ENCODE measurements at places on chromosomes 11 and 22. TPM values are rescaled to one million over a fixed set of nuclear protein-coding genes. Genes with fewer than 3 reads are reported as not detected.

DNA sequence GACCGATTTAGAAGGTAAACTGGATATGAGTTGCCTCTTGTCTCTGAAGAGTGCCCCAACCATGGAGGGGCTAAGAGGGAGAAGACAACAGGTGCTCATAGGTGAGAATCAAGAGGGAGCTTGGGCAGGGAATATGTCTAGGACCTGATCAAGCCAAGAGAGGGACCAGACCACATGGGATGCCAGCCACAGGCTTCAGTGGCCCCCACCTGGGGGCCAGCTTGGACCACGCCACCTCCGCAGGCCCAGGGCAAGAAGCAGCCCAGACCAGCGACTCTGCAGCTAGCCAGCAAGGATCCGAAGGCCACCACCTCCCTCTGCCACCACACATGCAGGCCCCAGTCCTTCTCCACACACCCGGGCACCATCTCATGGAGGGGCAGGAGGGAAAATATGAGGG, 92.5 kb upstream of the LDLRAD3 start:
- DNase-seq, result no peak

GRCh38 chr11:40388097-40388818, 1071.2 kb downstream of the LRRC4C start:
- DNase-seq, result no peak

OR56A1 gene
- total RNA-seq, result not detected

SYT7 gene
- total RNA-seq, result 5.4 TPM

GRAP2 gene
- 10.1 TPM for total RNA-seq

KCNQ1 gene
- 1.7 TPM for total RNA-seq

- no peak for DNase-seq
These were observed 10.0 kb upstream of the CASTOR1 start for GRCh38 chr22:30299322-30299721.

DNA sequence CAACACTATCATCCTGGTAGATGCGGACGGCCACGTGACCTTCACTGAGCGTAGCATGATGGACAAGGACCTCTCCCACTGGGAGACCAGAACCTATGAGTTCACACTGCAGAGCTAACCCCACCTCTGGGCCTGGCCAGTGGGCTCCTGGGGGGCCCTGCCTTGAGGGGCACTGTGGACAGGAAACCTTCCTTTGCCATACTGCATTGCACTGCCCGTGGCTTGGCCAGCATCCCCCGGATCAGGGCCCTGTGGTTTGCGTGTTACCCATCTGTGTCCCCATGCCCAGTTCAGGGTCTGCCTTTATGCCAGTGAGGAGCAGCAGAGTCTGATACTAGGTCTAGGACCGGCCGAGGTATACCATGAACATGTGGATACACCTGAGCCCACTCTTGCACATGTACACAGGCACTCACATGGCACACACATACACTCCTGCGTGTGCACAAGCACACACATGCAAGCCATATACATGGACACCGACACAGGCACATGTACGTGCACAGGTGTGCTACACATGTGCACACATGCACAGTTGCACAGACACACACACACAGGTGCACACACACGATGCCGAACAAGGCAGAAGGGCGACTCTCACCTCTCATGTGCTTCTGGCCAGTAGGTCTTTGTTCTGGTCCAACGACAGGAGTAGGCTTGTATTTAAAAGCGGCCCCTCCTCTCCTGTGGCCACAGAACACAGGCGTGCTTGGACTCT, 15.3 kb upstream of the DGCR8 start:
- no peak for DNase-seq

DNA sequence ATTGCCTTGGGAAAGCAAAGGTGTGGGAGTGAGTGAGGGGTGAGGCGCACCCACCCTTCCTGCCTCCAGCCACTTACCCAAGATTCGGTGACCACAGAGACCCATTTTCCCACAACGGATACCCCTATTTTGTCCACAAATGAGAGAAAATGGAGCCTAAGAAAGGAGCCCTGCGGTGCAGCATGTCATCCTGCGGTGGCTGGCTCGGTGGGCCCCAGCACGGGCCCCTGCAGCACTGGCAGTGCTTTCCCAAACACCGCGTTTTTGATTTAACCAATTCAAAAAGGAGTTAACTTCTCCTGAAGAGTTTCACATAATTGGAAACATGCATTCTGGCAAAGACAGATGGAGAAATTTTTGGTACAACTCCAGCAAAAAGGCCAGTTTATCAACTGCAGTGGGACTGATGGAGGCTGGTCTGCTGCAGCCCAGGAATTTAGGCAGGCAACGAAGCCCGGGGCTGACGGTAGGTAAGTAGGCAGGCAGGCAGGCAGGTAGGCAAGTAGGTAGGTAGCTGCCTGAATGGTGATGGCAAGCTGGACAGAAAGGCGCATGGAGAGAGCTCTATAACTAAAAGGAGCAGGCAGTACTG, 84.2 kb downstream of the FDX1 start:
- no peak for DNase-seq

OR51B5 gene
- total RNA-seq, result not detected

GRCh38 chr11:110148775-110149744, 55.9 kb downstream of the ZC3H12C start:
- no peak for DNase-seq

DNA sequence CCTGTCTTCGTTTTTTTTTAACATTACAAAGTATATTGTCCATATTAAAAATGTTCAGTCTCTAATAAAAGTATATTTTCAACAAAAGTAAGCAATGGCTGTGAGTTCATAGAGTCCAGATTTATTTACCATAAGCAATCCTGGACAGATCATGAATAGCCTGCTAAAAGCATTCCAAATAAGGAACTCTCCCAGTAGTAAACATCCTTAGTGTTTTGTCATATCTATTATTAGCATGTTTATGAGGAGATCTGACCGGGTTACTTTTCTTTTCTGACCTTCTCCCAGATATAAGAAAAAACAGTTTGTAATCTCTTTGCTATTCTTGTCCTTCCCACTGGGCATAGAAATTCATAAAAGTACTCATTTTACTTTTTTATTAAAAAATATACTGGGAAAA, 403.9 kb upstream of the ANO3 start:
- DNase-seq, result no peak

DNA sequence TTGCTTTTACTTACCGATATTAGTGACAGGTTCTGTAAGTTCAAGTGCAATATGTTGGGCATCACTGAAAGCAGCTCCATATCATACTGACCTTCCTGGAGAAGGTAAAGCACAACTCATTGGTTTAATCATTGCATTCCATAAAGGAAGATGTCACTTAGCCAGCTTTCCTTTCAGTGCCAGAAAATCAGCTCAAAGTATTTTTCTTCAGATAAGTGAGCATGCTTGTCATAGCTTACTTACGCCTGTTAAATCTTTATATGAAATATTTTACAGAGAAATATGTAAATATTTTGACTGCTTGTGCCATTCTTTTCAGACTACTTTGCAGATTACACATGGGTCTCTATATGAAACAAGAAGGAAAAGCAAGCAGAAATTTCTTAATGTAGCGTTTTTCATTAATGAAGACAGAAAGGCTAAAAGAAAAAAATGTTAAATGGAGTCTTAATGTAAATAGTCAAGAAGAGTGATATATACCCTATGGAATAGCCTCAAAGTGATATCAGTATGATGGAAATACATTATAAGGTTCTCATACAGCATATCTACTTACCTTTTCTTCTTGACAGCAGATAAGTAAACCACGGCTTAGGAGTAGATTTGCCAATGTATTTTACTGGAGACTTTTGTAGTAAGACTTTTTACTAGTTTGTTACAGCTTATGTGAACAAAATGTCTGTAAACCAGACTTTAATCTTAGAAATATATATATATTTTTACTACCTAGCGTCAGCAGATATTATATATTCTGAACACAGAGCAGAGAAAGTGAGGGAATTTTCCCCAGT, 649.7 kb downstream of the METTL15 start:
- no peak for DNase-seq

GRCh38 chr11:32494629-32495028, 59.3 kb upstream of the WT1 start:
- no peak for DNase-seq

CASP5 gene
- not detected for total RNA-seq

OOSP4A gene
- total RNA-seq, result not detected

DNA sequence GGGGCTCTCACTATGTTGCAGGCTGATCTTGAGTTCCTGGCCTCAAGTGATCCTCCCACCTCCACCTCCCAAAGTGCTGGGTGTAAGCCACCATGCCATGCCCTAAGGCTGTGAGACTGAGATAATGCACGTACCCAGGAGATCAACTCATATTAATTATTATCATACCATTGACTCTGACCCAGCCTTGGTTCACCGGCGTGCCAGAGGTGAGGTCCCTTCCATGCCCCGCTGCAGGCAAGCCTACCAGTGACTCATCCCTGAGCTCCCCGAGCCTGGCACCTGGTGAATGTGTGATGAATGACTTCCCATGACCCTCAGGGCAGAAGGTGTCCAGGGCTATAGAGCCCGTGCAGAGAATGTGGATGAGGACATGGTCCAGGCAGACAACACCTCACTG, 12.1 kb downstream of the GAL3ST1 start:
- DNase-seq, result no peak

DNA sequence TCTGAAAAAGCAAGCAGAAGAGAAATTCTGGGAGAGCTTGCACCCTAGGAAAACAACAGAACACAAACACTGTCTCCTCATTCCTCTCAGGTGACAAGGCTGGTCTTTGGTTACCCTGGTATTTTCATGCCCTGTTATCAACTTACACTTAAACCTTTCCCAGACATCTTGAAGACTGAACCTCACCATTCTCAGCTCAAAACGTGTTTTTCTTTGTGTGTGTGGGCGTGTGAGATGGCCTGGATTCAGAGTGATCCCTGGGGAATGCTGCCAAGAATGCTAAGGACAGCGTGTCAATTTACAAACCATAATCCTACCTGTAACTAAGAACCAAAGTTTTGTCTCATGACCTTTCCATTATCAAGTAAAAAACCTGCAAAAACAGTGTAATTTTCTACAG, 33.3 kb downstream of the ELF5 start:
- DNase-seq, result no peak

DNA sequence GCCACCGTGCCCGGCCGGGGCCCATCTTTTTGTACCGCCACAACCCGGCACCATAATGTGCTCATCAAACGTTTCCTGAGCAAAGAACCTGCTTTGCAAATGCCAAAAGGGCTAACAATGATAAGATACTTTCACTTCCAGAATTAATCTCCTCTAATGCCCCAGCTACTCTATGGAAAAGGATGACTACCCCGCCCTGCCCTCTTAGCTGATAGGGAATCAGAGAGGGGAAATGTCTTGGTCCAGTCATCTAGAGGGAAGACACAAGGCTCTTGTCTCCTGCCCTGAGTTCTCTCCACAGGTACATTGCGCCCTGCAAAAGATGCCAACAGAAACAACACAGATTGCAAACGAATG, 586 bp downstream of the TTLL1 start:
- no peak for DNase-seq

GP1BB gene
- 14.7 TPM for total RNA-seq

DNA sequence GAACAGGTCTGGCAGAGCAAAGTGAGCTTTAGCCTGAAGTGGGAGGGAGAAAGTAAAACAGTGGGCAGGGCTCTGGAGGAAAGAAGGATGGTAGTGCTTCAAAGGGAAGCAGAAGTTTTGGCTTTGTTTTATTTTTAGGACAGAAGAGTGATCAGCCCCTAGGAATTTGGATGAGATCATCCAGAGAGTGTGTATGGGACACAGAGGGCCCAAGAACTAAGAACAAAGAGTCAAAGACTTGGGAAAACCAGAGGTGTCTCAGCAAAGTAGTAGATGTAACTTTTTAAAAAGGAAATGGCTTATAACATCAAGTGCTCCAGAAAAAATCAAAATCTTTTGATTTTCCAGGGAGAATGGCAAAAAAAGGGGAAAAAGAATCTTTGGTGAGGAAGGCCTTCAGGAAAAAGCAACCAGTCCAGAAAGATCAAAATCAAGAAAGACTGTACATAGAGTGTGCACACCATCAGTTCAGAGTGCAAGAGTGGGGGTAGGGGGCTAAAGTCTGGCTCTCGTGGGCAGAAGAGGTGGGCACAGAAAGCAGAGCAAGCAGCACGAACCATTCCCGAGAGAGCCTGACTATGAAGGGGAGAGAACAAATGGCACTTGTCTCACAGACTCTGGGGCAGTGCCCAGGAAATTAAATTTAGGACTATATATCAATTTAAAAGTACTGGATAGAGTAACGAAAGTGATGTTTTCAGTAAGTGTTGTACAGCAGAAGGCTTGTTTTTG, 30.0 kb downstream of the MAPK1 start:
- no peak for DNase-seq

CSTF3 gene
- 10.8 TPM for total RNA-seq

DNA sequence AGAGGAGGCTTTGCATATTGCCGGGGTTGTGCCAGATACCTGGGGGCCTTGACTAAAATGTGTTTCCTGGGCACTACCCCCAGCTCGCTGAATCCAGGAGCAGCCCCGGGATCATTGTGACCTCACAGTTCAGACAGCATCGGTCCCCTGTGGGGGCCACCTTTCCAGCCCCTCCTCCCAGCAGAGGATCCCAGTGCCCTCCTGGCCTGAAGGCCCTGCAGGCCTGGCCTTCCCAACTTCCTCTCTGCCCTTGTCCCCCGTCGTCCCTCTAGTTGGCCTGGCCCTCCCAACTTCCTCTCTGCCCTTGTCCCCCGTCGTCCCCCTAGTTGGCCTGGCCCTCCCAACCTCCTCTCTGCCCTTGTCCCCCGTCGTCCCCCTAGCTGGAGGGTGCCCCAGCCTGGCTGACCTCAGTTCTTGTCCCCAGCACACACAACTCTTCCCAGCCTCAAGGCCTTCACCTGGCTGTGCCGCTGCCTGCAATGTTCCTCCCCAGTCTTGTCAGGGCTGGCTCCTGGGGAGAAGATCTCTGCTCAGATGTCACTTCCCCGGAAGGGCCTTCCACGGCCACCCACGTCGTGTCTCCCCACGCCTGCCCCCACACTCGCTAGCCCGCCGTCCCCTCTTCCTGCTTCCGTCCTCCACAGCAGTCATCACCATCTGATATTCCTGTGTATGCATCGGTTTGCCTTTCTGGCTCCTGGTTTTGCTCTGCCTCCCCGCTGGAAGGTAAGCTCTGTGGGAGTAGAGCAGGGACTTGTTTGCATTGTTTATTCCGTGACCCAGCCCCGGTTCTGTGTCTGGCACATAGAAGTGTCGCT, 12.6 kb upstream of the ANO1 start:
- peak; percentile 75 for DNase-seq

GRCh38 chr11:61607920-61608599, 27.2 kb upstream of the SYT7 start:
- DNase-seq, result no peak

- DNase-seq, result no peak
These were observed 29.9 kb downstream of the IGLL1 start for GRCh38 chr22:23550049-23550650.

DNA sequence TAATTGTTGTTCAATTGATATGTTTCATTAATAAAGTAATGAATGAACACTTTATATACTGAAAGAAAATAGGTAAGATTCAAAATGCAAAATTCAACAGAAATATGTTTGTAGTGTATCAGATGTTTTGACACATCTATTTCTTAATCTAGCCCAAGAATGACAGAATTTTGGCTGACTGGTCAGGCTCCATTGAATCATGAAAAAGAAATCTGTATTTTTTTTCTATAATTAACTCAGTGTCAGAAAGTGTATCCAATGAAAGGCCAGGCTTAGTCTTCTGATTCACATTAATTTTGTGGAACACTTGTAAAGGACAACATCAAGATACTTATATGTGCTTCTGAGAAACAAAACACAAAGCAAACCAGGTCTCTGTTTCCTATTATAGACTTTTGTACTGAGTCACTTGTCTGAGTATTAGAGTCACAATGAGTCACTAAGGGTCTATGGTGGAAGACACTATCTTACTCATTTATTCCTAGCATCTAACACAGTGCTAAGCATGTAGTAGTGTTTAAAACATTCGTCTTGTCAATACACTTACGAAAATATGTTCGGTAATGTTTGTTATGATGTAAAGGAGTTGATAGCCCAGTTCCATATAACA, 297.7 kb upstream of the CCDC90B start:
- no peak for DNase-seq

Measured in suprapubic skin (tissue), 4 donors.